Thyroid gland (tissue), 4 donors: ENCODE measurements at places on chromosomes 1 and 21. TPM values are rescaled to one million over a fixed set of nuclear protein-coding genes. Genes with fewer than 3 reads are reported as not detected.

Gene SLC9C2
- total RNA-seq: not detected

Gene KCNC4
- total RNA-seq: 4.4 TPM

Gene NAV1
- 24.5 TPM for total RNA-seq

Gene UBASH3A
- total RNA-seq: 0.81 TPM

Gene LAMC2
- 24.3 TPM for total RNA-seq

Gene AADACL4
- not detected for total RNA-seq

DNA sequence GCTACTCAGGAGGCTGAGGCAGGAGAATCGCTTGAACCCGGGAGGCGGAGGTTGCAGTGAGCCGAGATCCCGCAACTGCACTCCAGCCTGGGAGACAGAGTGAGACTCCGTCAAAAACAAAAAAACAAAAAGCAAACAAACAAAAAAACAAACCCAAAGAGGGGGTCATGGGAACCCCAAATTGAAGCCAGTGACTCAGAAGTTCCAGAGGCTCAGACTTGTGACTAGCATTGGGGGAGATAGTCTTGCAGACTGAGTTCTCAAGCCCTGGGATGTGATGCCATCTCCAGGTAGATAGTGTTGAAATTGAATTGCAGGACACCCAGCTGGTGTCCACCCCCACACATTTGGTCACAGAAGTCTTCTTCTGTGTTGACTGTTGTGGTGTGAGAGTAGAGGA is 24.9 kb upstream of the ENO1 start:
- H3K27me3 ChIP-seq: no peaks in the 10 kb centered on the region
- peaks cover 56% of the 10 kb centered on the region for H3K4me1 ChIP-seq
- no peak overlapping the region for H3K4me3 ChIP-seq
- DNase-seq: no peak

GRCh38 chr21:23394458-23394857 is 2212.8 kb downstream of the MRPL39 start:
- H3K27ac ChIP-seq: no peak overlapping the region
- no peak overlapping the region for H3K4me3 ChIP-seq
- H3K36me3 ChIP-seq: no peaks in the 10 kb centered on the region

DNA sequence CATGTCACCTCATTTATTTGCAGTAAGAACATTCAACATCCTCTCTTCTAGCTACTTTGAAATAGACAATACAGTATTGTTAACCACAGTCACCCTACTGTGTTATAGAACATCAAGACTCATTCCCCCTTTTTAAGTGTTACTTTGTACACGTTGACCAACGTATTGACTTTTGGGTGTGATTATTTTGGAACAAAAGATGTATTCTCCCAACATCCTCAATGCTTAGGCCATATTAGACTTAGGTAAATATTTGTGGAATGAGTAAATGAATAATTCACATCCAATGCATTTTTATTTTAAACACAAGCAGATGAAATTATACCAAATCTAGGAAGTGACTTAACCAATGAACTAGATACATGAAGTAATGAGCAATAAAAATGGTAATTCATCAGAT is 296.6 kb downstream of the CHRM3 start:
- H3K36me3 ChIP-seq: no peaks in the 10 kb centered on the region
- H3K27me3 ChIP-seq: no peaks in the 10 kb centered on the region
- H3K27ac ChIP-seq: no peak overlapping the region
- no peaks in the 10 kb centered on the region for H3K4me1 ChIP-seq

- H3K27me3 ChIP-seq: no peaks in the 10 kb centered on the region
- no peaks in the 10 kb centered on the region for H3K36me3 ChIP-seq
- H3K4me1 ChIP-seq: no peaks in the 10 kb centered on the region
- no peak overlapping the region for H3K4me3 ChIP-seq
Observed at GRCh38 chr1:187891993-187892682, 1063.4 kb downstream of the PLA2G4A start.

- no peak overlapping the region for H3K4me3 ChIP-seq
- H3K27ac ChIP-seq: no peak overlapping the region
- H3K27me3 ChIP-seq: no peaks in the 10 kb centered on the region
- H3K4me1 ChIP-seq: peaks cover 5% of the 10 kb centered on the region
- no peak for DNase-seq
Observed at GRCh38 chr1:86498281-86498680, 29.6 kb downstream of the CLCA1 start.

DNA sequence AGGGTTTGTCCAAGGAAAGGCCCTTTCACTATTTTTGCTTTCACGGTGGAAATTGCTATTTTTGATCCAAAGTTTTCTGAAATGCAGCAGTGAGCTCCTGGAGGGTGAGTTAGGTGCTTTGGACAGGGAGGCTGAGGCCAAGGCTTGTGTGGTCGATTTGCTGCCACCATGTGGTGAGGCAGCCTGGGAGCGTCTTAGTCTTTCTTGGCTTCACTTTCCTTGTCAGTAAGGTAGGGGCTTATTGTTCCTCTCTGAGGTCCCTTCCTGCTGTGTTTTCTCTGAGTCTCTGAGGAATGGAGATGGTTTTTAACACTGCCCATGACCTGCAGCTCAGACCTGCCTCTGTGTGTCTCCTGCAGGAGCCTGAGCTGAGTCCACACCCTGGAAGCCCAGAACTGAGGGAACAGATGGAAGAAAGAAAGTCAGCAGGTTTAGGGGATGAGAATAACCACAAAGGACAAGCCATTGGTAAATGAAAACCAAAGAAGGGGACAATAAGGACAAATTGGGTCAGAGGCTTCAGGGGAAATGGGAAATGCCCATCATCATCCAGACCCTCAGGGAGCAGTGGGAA is 20.1 kb upstream of the S100A10 start:
- H3K4me3 ChIP-seq: no peak overlapping the region
- no peaks in the 10 kb centered on the region for H3K27me3 ChIP-seq
- no peaks in the 10 kb centered on the region for H3K4me1 ChIP-seq
- no peaks in the 10 kb centered on the region for H3K36me3 ChIP-seq
- peak; percentile 53 for DNase-seq
- H3K27ac ChIP-seq: no peak overlapping the region

DNA sequence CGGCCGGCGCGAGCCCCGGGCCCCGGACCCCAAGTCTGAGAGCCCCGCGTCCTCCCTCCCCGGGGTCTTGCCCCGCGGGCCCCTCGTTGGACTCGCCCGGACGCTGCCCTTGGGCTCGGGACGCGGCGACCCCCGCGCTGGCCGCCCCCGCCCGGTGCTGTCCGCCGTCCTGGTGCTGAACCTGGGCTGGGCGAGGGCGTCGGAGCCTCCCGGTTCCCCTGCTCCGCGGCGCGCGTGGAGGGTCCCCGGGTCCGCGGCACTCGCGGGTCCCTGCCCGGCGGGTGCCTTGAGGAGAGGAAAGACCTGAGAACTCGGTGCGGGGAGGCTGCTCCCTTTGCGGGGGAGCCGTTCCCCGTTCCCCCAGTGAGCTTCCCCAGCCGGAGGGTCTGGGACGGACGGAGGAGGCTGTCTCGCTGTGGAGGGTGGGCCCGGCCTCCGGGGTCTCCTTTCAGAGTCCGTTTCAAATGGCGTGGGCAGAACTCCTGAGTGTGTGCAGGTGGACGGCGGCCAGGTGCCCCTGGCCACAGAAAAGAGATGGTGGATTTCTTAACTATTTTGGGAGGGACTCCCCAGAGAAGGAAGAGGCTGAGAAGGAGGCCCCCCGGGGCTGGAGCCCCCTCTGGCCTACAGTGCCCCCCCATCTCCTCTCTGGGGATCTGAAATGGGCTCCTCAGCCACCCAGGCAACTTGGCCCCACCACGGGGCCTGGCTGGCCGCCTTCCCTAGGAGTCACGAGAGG is 595 bp downstream of the GABRD start:
- H3K4me1 ChIP-seq: peaks cover 5% of the 10 kb centered on the region
- no peak overlapping the region for H3K27ac ChIP-seq
- H3K4me3 ChIP-seq: peak overlapping the region; percentile 14
- no peak for DNase-seq

GRCh38 chr1:228249513-228250305 is 41.9 kb downstream of the OBSCN start:
- peaks cover 10% of the 10 kb centered on the region for H3K36me3 ChIP-seq
- no peaks in the 10 kb centered on the region for H3K27me3 ChIP-seq
- no peak overlapping the region for H3K27ac ChIP-seq
- H3K4me1 ChIP-seq: no peaks in the 10 kb centered on the region
- H3K4me3 ChIP-seq: no peak overlapping the region
- no peak for DNase-seq

DNA sequence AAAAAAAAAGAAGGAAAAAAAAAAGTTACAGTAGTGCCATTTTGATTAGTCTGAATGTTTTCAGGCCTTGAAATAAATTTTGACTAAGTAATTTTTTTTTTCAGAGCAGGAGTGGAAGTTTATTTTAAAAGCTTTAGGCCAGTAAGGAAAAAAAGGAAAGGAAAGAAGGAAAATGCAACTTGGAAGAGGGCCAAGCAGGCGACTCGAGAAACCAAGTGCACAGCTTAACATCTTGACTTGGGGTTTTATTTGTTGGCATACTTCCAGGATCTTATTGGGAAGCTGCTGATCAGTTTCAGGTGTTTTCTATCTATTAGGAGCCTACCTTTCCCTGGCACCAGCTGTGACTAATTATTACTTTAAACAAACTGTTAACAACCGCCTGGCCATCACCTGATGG is 41.7 kb downstream of the ATF3 start:
- H3K36me3 ChIP-seq: no peaks in the 10 kb centered on the region
- H3K27ac ChIP-seq: no peak overlapping the region

DNA sequence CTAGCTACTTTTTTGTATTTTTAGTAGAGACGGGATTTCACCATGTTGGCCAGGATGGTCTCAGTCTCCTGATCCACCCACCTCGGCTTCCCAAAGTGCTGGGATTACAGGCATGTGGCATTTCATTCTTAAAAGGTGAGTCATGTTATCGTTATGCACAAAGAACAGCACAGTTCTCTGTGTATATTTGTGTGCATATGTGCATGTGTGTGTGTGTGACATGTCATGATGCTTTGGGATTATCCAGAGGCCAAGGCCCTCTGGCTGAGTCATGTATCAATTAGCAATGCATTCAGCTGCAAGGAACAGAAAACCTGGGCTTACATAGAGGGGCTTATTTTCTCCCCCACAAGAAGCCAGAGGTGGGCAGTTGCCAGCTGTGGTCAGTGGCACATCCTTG is 301.7 kb upstream of the KAZN start:
- no peaks in the 10 kb centered on the region for H3K27me3 ChIP-seq
- no peak overlapping the region for H3K4me3 ChIP-seq
- no peak overlapping the region for H3K27ac ChIP-seq
- no peaks in the 10 kb centered on the region for H3K4me1 ChIP-seq
- DNase-seq: no peak

DNA sequence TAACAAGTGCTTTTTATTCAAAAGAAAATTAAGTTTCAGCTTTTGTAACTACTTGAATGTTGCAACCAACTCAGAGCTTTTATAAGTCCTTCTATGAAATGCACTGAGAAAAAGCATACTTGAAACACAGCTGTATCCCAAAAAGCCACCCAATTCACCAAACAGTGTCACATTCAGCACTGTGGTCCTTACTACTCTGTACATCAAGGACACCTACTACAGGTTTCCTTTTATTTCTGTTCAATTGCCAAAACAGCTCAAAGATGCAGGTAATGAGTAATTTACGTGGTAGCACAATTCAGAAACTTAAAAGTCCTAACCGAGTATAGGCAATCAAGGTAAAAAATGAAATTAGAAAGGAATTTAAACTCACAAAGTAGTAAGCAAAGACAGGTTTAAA is 2.5 kb downstream of the EIF4G3 start:
- H3K36me3 ChIP-seq: no peaks in the 10 kb centered on the region
- H3K4me1 ChIP-seq: peaks cover 33% of the 10 kb centered on the region
- H3K27me3 ChIP-seq: no peaks in the 10 kb centered on the region
- no peak for DNase-seq
- H3K4me3 ChIP-seq: peak overlapping the region; percentile 77

GRCh38 chr1:13869172-13869797 is 169.3 kb downstream of the PRDM2 start:
- H3K27ac ChIP-seq: no peak overlapping the region
- no peak overlapping the region for H3K4me3 ChIP-seq
- DNase-seq: no peak
- no peaks in the 10 kb centered on the region for H3K36me3 ChIP-seq
- H3K4me1 ChIP-seq: no peaks in the 10 kb centered on the region

GRCh38 chr1:232856541-232856940 is 51.3 kb downstream of the MAP10 start:
- H3K4me3 ChIP-seq: no peak overlapping the region
- H3K27me3 ChIP-seq: no peaks in the 10 kb centered on the region
- H3K36me3 ChIP-seq: no peaks in the 10 kb centered on the region
- H3K27ac ChIP-seq: no peak overlapping the region
- H3K4me1 ChIP-seq: no peaks in the 10 kb centered on the region

GRCh38 chr1:56543783-56544612 is 35.4 kb downstream of the PLPP3 start:
- H3K27me3 ChIP-seq: no peaks in the 10 kb centered on the region
- H3K4me1 ChIP-seq: peaks cover 92% of the 10 kb centered on the region
- H3K4me3 ChIP-seq: no peak overlapping the region
- DNase-seq: no peak

DNA sequence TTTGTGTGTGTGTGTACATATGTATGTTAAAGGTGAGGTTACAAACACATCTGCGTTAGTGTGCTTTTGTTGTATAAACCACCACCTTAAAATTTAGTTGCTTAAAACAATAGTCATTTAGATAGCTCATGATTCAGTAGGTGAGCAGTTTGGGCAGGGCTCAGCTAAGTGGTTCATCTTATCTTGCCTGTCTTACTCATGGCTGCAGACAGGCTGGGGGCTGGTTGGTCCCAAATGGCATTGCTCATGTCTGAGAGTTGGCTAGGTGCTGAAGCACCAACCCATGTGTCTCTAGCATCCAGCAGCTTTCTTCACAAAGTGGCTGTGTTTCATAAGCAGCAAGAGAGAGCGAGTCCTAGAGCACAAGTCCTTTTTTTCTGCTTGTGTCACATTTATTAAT is 91.4 kb downstream of the MACF1 start:
- H3K27ac ChIP-seq: no peak overlapping the region
- no peak overlapping the region for H3K4me3 ChIP-seq
- H3K36me3 ChIP-seq: peaks cover 44% of the 10 kb centered on the region
- H3K27me3 ChIP-seq: no peaks in the 10 kb centered on the region
- DNase-seq: no peak
- H3K4me1 ChIP-seq: peaks cover 9% of the 10 kb centered on the region
